Activated T-cell treated with anti-CD3 and anti-CD28 coated beads for 4 hours (primary cell): ENCODE measurements at places on chromosomes 16 and 17.

DNA sequence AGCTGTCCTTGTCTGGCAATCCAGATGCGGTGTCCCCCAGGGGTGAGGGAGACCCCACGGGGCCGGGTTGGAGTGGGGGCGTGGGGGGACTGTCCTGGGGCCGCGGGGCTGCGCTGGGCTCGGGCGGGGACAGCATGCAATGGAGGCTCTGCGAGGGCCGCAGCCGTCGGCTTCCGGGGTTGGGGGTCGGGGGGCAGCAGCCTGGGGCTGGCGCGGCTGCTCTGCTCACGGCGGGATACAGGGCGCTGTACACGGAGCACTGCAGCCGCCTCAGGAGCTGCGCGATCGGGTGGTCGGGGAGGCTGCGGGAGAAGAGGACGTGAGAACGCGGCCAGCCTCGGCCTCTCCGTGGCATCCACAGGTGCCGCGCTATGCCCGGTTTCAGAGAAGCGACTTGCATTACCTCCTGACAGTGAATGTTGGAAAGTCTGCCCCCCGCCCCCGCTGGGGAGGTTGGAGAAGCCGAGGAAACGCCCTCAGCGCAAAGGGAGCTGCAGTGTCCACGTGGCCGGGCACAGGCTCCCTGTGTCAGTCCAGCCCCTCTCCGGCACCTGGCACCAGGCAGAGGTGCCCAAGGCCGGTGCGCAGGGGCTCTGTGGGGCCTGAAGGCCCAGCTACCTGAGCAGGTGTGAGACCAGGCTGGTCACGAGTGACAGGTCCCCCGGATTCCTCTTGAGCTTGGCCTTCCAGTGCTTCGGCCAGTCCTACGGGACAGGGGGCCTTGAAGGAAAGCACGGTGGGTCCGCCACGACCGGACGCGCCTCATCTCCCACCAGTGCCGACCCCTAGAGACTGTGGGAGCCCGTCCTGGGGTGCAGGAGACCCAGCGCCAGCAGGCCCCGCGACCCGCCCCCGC, 9.4 kb upstream of the SPATA2L start:
- DNase-seq = no peak

DNA sequence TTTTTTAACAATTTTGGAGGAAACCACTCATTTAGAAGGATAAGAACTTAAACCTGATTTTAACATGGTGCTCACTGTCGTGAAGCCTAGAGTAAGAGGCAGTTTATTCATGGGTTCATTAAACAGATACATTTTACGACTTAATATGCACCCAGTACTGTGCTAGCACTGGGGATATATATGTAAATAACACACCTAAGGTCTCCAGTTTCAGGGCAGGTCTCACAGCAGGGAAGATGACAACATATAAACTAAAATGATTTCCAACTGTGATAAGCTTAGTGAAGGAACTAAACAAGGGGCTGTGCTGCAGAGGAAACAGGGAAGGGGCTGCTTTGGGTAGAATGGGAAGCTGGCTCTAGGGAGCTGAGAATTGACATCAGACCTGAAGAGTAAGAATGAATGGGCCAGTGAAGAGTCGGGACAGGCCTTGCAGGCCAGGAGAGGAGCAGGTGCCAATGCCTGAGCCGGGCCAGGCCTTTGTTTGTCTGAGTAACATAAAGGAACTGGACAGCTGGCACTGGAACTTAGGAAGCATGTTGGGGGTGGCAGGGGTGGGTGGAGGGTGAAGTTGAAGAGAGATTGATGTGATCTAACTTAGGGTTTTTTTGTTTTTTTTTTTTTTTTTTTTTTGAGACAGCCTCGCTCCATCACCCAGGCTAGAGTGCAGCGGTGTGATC, 12.1 kb downstream of the NT5M start:
- no peak for DNase-seq

DNA sequence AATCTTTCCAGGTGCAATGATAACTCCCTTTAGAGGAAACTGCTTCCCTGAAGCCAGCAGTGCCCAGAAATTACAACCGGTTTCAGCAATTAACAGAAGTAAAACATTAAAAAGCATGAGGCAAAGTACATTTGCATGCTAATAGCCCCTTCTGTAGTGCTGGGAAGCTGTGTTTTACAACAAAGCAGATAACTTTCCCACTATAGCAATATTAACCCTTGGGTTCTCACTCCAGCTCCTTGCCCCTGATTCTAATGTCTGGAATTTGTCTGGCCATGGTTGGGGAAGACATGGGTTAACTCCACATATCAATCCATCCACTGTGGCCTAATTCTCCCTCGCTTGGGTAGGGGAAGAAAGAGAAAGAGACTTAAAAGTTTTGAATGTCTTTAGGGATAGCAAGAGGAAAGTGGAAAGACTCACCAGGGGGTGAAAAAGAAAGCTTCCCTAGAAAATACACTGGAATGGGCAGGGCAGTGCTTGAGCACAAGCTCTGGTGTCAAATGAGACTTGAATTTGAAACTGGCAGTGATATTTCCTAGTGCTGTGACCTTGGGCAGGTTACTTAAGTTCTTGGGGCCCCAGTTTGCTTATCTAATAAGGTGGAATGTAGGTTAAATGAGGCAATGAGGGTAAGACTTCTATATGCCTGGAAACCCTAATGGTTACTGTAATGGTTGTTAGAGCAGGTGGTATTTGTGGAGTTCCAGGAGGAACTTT, 102.0 kb downstream of the SOX9 start:
- no peak for DNase-seq

DNA sequence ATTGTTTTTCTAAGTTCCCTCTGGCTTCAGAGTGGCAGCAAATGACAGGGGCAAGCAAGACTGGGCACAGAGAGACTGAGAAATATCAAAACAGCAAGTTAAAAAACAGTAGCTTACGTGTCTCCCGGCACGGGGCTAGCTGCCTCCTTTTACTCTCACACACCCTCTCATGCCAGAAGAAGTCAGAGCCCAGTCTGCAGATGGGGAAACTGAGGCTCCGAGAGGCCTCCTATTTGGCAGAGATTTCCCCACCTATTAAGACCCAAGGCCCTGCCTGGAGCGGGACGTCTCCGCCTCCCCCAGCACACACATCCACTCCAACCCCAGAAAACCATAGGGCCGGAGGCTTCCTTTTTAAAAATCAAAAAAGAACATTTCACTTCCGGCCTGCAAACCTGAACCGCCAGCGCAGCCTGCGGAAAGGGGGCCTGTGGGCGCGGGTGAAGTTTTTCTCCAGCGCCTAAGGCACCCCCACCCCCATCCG, 832 bp downstream of the CARHSP1 start:
- DNase-seq = peak; percentile 31

GRCh38 chr17:30031214-30031869, 85.3 kb upstream of the NSRP1 start:
- DNase-seq = no peak

- no peak for DNase-seq
Observed at GRCh38 chr16:57262841-57263540, 17.9 kb downstream of the ARL2BP start.

- DNase-seq = no peak
Observed at GRCh38 chr16:22971346-22971924, 157.5 kb downstream of the HS3ST2 start.

DNA sequence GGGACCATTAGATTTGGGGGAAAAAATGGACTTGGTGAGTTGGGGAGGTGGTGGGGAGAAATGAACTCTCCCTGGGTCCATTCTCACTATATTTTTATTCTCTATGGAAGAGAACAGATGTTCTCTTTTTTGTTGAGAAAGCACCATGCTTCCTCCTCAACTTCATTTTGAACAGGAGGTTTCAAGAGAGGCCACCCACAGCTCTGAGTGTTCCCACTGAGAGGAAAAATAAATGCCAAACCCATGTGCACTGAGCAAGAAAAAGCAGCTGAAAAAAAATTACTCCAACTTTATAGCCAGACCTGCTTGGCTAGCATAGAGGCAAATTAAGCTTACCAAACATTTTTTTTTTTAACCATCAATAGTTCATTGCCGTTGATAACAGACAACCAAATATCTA, 883.6 kb downstream of the KCNJ2 start:
- no peak for DNase-seq

GRCh38 chr16:8572063-8572918, 18.0 kb downstream of the TMEM114 start:
- DNase-seq = no peak

DNA sequence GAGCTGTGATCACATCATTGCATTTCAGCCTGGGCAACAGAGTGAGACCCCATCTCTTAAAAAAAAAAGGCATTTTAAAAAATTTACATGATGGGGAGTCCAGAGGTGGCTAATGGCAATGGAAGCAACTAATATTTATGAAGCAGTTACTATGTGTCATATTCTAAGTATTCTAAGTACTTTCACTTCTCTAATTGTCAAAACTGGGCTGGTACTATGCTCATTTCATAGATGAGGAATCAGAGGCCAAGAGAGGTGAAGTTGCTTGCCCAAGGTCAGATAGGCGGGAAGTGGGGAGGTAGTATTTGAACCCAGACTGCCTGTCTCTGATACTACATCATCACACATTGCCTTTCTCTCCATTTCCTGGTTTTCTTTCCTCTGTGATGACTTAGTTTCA, 50.7 kb downstream of the SLC5A11 start:
- no peak for DNase-seq

GRCh38 chr17:6269478-6269877, 165.4 kb downstream of the AIPL1 start:
- no peak for DNase-seq

DNA sequence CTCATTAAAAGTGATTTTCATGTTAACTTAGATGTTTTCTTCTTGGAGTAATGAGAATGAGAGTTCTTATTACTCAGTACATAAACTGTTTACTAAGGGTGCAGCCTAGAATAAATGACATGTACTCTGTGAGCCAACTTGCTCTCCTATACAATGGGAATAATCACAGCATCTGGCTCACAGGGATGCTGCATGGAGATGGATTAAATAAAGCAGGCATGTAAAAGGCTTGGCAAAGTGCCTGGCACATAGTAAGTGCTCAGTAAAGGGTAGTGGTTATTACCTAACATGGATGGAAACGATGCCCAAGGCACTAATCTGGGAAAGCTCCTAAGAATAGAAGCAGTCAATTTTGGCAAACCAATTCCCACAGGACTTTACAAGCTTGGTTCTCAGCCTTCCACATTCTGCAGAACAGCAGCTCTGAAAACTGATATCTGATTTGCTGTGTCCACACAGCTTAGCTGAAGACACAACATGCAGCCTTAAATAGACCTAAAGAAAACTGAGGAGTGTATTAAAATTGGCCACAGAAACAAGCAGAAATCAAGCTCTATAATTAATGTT, 176.1 kb downstream of the ABCC12 start:
- DNase-seq = no peak

DNA sequence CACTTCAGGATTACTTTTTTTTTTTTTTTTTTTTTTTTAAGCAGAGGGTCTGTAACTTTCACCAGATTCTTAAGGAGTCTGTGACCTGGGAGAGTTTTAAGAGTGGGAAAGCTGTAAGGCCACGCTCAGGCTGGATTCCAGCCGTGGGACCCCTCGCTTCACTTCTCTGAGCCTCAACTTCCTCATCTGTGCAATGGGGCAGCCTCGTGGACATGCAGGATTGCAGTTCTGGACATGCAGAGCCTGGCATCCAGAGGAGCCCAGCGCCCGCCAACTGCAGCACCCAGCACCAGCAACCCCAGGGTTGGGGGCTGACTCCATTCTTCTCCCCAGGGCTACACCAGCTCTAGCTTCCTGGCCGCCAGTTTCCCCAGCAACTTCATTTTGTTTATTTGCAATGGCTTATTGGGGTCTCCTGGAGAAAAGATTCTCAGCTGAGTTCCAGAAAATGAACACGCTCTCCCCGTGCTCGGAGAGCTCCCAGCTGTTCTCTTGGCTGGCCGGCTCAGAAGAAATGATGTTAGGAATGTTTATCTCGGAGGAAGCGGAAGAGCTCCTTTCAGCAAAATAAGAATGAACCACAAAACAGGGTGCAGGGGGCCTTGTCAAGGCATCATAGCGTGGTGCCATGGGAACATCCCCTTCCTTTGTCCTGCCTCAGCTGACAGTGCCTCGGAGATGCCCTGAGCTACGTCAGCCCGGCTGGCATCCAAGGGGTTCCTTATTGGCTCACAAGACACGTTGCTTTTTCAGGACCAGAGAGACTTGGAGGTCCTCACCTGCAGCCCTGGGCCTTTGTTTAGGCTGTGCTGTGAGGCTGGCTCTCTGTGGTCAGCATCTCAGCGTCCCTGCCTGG, 22.9 kb upstream of the ZCCHC14 start:
- no peak for DNase-seq

DNA sequence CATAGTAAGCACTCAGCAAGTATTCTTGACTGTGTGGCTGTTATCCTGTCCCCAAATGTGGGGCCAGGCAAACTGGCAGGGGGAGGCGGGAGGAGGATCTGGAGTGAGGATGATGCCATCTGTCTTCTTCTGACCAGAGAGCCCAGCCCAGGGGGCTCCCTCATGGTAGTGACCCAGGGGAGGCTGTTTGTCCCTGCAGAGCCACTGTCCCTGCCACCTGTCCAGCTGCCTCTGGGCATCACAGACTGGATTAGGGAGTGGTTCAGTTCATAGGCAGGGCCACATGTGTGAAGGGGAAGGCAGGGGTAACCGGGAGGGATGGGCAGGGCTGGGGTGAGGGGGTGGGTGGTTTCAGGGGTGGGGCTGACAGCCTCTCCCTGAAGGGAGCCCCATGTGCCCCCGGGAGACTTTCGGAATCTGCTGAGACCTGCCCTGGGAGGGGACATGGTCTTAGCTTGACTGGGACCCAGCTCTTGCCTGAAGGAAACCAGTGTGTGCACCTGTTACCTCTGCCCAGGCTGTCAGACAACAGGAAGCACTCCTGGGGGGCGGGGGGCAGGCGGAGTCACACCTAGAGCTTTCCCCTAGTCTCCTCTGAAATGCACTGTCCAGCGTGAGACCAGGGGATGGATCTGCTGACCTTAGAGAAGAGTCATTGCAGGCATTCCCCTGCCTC, 15.2 kb downstream of the ARHGAP23 start:
- DNase-seq = no peak

GRCh38 chr17:45825792-45826191, 18.9 kb upstream of the SPPL2C start:
- DNase-seq = no peak

DNA sequence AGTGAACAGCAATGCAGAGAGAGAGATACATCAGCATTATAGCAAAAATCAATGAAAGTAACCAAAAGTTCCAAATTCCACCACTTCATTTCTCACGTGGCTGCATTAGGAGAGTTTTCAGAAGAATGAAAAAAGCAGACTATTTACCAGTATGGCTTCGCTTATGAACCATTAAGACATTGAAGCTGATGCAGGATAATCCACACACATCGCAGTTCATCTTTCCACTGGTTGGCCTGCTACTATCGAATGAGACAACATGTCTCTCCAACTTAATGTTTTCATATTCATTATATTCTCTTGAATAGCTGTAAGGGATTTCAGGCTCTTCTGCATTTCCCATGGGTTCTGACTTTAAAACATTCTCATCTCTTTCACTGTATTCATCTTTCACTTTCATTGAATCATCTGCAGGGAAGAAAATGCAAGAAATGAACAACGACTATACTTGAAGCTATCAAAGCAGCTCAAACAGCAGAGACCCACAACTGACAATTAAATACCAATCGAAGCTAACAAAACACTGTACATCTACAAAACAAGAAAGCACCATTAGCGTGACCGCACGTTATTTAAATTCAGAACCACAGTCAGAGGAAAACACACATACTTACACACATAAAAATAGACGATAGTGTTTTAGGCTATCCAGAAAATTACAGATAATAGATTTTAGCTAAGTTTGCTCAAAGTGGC, 54.9 kb downstream of the GRB7 start:
- no peak for DNase-seq
